T-cell (primary cell): ENCODE measurements at places on chromosomes 13 and 19.

DNA sequence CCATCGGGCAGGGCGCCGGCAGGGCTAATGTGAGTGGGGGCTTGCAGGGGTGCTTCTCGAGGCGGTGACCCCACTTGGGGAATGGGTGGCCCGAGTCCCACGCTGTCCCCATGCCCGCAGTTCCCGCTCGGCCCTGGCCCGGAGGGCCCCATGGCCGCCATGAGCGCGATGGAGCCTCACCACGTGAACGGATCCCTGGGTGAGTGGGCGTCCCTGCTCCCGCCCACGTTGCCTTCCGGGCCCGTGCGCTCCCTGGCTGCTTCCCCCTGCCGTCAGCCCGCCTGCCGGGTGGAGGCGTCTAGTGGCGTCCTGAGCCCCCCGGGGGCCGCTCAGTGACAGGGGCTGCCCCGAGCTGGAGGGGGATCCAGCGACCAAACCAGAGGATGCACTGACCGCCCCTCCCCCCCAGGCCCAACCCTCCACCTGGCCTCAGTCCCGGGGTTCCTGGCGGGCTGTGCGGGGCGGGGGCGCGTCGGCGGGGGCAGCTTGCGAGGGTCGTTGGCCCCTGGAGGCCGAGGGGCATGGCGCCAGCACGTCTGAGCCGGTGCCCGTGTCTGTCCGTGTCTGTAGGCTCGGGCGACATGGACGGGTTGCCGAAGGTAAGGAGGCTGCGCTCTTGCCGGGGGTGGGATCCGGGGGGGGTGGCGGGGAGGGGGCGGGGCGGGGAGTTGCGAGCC, 4.8 kb downstream of the ISYNA1 start:
- DNase-seq, result peak; percentile 44

GRCh38 chr13:51976890-51977289, 34.4 kb downstream of the ATP7B start:
- DNase-seq, result no peak

DNA sequence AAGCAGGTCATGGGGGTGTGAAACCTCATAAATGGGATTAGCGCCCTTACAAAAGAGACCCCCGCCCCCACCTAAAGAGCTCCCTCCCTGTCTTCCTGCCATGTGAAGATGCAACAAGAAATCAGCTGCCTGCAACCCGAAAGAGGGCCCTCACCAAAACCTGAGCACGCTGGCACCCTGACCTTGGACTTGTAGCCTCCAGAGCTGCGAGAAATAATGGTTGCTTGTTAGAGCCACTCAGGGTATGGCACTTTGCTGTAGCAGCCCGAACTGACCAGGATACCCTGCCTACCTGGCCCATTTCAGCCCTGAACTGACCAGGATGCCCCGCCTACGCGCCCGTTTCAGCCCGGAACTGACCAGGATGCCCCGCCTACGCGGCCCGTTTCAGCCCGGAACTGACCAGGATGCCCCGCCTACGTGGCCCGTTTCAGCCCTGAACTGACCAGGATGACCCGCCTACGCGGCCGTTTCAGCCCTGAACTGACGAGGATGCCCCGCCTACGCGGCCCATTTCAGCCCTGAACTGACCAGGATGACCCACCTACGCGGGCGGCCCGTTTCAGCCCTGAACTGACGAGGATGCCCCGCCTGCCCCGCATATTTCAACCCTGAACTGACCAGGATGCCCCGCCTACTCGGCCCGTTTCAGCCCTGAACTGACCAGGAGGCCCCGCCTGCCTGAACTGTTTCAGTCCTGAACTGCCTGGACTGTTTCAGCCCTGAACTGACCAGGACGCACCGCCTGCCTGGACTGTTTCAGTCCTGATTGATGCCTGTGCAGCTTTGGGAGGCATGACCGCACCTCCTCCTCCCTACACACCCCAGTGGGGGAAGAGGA, 120.0 kb downstream of the UQCRFS1 start:
- no peak for DNase-seq

DNA sequence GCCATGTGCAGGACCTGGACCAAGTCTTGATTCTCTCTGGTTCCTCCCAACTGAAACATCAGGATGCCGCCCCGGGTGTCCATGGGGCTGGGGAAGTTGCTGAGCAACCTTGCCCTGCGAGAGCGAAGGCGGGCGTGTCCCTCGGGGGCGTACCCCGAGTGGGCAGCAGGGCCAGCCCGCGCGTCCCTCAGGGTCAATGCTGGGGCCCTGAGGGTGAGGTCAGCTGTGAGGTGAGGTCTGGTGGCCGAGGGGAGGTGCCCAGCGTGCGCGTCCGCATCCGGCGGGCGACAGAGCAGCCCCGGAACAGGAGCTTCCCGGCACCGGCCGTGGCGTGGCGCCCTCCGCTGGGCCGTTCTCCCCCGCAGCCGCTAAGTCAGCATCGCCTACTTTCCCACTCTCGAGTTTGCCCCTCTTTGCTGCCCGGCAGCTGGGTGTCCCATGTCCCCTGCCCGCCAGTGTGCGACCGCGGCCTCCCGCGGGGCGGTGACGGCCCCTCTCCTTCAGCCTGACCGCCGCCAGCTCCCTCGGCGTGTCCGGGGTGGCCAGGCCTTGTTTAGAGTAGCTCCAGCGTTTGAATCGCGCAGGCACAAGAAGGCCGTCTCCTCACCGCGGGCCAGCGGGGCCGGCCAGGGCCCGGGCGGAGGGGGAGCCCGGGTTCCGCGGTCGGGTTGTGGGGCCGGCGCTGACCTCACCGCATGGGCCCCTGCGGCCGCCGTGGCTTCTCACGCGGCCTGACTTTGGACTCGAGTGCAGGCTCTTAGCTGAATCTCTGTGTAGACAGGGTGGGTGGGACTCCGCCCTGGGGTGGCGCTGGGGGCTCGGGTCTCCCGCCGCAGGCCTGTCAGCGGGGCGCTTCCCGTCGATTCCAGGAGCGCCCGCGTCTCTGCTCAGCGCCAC, 33.0 kb downstream of the GJA3 start:
- DNase-seq, result no peak

GRCh38 chr13:112140366-112140765, 73.4 kb downstream of the SOX1 start:
- DNase-seq, result no peak

GRCh38 chr19:19113040-19113626, 25.1 kb downstream of the TMEM161A start:
- DNase-seq, result no peak

DNA sequence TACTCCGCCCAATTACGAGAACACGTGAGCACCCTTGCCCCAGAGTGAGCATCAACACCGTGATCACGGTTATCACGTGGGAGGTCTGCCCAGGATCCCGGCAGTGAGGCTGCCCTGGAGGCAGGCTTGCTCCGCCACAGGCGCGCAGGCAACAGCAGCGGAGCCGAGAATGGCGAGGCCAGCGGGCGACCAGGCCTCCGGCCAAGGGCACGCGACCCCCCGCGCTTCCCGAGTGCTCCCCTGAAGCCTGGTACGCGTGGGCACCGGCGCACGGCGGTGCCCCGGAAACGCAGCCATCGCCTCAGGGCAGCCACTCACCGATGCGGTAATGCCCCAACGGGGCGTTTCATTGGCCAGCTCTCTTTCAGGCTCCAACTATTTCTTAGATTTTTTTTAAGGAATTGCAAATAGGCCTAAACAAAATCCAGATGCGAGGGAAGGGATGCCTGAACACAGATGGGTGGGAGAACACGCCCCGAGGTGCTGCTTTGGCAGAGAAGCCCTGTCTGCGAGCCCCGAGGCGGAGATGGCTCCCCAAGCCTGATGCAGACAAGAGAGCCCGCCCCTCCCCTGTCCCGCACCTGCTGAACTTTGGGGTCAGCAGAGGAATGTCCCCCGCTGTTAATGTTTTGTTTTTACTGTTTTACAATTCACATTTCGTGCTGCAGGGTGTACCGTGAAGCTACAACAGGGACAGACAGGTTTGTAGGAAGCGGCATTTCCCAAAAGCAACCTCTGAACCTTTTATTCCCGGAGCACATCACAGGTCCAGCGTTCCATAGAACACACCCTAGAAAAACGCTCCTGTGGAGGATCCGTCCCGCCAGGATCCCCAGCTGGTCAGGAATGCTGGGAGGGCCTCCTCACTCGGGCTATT, 132.7 kb downstream of the ZDHHC20 start:
- no peak for DNase-seq

DNA sequence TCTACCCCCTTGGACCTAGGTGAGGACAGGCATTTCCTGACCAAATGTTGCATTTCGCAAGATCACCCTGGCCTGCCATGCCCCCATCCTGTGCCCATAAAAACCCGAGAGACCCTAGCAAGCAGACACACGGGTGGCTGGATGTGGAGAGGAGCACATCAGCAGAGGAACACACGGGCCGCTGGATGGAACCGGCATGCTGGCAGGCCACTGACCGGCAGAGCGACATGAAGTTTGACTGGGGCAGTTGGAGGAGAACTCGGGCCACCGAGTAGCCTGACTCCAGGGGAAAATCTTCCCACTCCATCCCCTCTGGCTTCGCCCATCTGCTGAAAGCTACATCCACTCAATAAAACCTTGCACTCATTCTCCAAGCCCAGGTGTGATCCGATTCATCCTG, 329.3 kb downstream of the FGF9 start:
- DNase-seq, result no peak

GRCh38 chr13:48496271-48497161, 36.4 kb downstream of the RCBTB2 start:
- no peak for DNase-seq

DNA sequence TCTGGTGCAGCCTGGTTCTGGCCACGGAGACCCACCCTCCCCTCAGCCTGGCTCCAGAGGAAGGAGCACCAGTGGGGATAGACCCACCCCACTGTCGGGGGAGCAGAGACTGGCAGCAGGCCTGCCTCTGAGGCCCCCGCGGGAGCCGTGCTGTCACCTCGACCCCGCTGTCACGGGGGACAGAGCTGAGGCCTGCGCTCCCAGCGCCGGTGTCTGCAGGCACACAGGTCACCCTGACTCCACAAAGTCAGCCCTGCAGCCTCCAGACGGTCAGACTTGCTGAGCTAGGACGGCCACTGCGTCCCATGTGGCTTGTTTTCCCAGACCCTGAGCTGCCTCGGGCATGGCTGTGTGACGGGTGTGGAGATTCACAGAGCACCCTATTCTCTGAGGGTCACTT, 32.3 kb downstream of the GNG7 start:
- DNase-seq, result no peak

- DNase-seq, result no peak
These were observed 7.1 kb downstream of the RAB11B start for GRCh38 chr19:8397271-8397670.

DNA sequence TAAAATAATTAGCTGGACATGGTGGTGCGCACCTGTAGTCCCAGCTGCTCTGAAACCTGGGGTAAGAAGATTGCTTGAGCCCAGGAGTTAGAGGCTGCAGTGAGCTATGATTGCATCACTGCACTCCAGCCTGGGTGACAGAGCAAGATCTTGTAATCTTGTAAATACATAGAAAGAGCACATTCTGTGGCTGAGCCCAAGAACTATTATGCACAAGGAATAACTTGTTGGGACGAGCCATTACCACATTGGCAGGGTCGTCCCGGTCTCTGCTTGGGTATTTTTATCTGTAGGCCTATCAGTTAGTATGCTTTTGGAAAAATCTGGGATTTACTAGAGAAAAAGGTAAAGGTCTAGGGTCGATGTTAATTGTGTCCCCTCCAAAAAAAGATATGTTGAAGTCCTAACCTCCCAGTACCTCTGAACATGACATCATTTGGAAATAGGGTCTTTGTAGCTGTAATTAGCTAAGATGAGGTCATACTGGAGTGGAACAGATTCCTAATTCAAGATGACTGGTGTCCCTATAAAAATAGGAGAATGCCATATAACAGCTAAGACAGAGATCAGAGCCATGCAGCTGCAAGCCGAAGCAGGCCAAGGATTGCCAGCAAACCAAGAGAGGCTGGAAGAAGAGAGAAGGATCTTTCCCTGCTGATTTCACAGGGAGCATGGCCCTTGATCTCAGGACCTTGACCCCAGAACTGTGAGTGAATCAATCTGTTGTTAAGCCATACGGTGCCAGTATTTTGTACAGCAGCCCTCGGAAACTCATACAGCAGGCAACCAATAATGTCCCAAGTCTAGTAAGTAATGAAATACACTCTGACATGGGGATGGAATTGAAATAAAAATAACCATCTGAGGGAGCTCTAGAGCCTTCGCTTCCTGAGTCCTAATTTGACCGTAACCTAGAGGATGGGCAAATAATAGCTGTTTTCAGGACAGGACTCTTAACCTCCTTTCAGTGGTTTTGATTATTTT, 77.0 kb downstream of the TM9SF2 start:
- no peak for DNase-seq

DNA sequence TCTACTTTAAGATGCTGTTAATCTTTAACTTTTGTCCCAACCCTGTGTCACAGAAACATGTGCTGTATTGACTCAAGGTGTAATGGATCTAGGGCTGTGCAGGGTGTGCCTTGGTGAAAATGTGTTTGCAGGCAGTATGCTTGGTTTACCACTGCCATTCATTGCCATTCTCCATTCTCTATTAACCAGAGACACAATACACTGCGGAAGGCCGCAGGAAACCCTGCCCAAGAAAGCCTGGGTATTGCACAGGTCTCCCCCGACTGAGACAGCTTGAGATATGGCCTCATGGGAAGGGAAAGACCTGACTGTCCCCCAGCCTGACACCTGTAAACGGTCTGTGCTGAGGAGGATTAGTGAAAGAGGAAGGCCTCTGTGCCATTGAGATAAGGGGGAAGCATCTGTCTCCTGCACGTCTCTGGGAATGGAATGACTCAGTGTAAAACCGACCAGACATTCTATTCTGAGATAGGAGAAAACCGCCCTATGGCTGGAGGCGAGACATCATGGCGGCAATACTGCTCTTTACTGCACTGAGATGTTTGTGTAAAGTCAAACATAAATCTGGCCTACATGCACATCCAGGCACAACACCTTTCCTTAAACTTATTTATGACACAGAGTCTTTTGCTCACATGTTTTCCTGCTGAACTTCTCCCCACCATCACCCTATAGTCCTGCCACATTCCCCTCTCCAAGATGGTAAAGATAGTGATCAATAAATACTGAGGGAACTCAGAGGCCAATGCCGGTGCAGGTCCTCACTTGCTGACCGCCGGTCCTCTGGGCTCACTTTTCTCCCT, 13.1 kb upstream of the ZNF888 start:
- DNase-seq, result no peak

GRCh38 chr13:29847501-29847983, 2.9 kb downstream of the UBL3 start:
- no peak for DNase-seq

DNA sequence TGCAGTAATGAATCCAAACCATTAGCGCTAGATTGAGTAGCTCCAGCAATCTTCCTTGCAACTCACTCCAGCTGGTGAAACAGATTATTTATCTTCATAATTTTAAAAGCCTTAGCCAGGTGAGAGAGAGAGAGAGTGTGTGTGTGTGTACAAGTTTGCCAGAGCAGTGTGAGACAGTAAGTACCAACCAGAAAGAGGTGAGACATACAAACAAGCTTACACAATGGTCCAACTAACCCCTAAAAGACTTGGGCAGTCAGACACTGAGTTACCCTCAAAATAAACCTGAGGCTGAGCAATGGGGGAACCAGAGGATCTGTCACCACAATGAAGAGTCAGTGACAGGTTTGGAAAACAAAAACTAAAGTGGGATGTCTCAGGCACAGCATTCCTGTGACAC, 8.1 kb upstream of the THSD1 start:
- DNase-seq, result no peak
